Activated T-cell treated with anti-CD3 and anti-CD28 coated beads for 1 hour (primary cell): ENCODE measurements at places on chromosomes 6 and 20.

GRCh38 chr6:15335385-15335784, 89.5 kb downstream of the JARID2 start:
- DNase-seq, result no peak

GRCh38 chr20:1885254-1885653, 10.0 kb upstream of the SIRPA start:
- no peak for DNase-seq

GRCh38 chr20:18252597-18253451, 35.5 kb upstream of the ZNF133 start:
- DNase-seq, result no peak

- DNase-seq, result no peak
Observed at GRCh38 chr6:3561725-3562124, 104.9 kb upstream of the SLC22A23 start.

- DNase-seq, result no peak
Observed at GRCh38 chr6:134093007-134093573, 40.7 kb upstream of the SLC2A12 start.

DNA sequence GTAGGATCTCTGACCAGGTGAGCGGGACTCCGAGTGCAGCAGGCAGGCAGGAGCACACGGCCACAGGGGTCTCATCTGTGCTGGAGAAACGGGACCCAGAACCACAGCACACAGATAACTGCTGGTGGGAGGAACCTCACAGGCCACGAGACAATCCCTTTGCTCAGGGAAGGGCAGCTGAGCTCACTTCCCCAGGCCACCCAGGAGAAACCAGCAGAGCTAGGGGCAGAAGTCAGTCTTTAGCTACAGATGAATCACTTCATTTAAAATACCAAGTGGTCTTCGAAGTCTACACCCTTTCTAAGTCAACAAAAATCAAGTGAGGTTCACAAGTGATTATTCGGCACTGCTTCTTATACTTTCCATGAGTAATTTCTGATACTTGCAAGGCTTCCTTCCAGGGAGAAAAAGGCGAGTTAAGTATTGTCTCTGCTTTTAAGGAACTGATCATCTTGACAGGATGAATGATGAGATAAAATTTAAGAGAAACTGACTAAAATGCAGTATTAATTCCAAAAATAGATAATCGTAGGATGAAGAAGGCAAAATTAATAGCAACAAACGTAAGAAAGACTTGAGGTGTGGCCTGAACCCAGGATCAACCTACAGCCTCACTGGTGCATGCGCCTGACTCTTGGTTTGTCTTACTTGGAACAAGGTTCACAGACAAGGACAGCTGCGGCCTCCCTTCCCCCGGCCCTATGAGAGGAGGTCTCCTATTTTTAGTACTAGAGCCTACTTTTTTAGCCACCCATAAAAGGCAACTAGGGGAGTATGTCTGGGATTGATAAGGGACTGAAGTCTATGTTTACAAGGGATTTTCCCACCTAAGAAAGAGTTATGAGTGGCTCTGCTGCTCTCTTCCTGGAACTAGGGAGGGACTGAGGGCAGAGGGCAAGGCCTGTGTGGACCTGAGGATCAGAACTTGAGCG, 233.6 kb downstream of the TTLL2 start:
- DNase-seq, result no peak

DNA sequence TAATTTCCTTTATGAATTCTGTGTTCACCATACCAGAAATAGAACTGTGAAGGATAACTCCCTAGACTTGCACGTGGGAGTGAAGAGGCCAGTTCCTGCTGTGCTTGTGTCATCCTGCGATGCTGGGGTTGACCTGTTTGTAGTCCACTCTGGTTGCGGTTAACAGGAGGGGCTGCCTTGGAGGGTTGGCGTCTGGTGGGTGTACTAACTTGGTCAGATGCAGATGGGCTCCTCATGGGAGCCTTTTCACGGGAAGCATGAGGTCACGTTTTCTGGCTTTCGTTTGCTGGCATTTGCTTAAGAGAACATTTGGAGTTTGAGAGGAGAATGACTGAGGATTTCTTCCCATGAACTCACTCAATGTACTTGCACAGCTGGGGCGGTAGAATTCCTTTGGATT, 41.2 kb downstream of the IGF2R start:
- DNase-seq, result no peak

GRCh38 chr6:33952016-33952415, 148.2 kb upstream of the MLN start:
- no peak for DNase-seq

GRCh38 chr20:49336786-49337185, 58.9 kb upstream of the ZNFX1 start:
- DNase-seq, result no peak

DNA sequence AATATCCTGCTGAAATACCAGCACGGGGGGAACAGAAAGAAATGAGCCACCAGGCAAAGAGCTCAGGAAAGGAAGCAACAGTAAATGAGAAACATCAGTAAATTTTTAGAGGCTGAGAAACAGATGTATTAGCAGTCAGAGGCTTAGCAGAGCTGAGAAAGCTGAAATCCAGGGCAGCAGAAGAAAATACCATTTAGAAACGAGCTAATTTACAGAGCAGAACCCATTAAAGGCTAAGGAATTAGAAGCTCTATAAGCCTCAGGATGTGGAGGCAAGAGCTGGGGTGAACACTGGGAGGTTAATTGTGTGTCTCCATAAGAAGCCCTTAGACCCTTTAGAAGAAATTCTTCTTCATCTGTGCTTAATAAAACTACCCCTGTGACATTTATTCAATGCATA, 178.6 kb upstream of the RGS17 start:
- no peak for DNase-seq

DNA sequence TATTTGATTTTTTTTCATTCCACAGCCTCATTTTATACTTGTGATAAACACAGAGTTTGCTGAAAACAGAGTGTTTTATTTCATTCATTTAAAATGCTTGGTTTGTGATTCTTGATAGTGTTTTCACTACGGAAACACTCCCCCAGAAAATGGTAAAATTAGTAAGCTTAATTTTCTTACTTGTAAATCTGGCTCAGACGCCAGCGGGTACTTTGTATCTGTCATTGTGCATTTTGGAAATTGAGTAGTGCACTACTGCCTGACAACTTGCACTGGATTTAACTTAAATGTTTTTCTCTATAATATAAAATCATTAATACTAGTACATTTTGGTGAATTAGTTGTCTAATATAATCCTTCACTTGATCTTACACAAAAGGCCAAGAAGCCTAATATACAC, 37.0 kb upstream of the HINT3 start:
- DNase-seq, result no peak

- DNase-seq, result no peak
Observed at GRCh38 chr20:2800521-2801285, at the start of gene CPXM1. Gene CPXM1 (minus strand): TSS chr20:2800627. CDS start chr20:2800572, 55 bp downstream.

- DNase-seq, result no peak
Observed at GRCh38 chr6:56951049-56951831, 3.7 kb upstream of the BEND6 start.
